ENCODE measurements at places on chromosomes 4 and X.

GRCh38 chrX:27186671-27187070 lies 276.5 kb downstream of the PPP4R3C start:
- DNase-seq, result peak; percentile 3

- no peak for DNase-seq
Observed at GRCh38 chr4:3252831-3253641, 4.1 kb downstream of the MSANTD1 start.

- no peak for DNase-seq
Observed at GRCh38 chrX:134484039-134484438, 24.1 kb downstream of the HPRT1 start.

- no peak for DNase-seq
Observed at GRCh38 chr4:150619042-150619441, 37.1 kb downstream of the MAB21L2 start.

All from NCI-H1048 (cell line).